Coronary artery (tissue), 2 donors: ENCODE measurements at places on chromosomes 12 and 14.

DNA sequence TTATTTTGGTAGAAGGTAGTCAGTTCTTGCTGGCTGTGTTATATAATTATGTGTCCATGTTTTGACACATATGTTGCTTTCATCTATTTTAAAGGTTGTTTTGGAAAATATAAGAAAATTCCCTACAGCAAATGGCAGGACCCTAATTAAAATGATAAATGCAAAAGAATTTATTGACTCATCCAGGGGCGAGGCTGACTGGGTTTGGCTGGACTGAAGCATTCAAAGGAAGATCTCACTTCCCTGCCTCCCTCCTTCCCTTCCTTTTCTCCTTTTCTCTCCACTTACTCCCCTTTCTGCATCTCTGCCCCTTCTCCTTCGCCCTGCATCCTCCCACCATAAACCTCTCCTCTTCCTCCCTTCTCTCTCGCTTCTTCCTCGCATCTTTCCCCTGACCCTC lies 129.6 kb downstream of the SNAPC1 start:
- DNase-seq, result no peak

DNA sequence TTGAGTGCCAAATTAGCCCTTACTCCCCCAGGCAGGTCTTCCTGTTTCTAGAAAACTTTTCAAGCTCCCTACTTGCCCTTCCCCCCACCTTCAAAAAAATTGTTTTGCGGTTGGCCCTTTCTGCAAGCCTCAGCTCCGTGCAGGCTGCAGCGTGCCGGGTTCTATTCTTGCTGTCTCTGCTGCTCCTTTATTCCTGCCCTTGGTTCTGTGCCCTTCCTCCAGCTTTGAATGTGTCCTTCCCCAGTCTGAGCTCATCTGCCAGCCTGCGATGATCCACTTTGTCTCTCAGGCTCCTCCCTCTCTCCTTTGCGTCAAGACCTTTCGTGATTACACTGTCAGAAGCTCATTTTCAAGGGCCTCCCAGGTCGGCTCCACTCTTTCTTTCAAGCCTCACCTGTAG lies 98.6 kb downstream of the IRF2BPL start:
- DNase-seq, result no peak

- no peak for DNase-seq
Measured at GRCh38 chr14:73895939-73896338, 9.3 kb downstream of the ZNF410 start.

DNA sequence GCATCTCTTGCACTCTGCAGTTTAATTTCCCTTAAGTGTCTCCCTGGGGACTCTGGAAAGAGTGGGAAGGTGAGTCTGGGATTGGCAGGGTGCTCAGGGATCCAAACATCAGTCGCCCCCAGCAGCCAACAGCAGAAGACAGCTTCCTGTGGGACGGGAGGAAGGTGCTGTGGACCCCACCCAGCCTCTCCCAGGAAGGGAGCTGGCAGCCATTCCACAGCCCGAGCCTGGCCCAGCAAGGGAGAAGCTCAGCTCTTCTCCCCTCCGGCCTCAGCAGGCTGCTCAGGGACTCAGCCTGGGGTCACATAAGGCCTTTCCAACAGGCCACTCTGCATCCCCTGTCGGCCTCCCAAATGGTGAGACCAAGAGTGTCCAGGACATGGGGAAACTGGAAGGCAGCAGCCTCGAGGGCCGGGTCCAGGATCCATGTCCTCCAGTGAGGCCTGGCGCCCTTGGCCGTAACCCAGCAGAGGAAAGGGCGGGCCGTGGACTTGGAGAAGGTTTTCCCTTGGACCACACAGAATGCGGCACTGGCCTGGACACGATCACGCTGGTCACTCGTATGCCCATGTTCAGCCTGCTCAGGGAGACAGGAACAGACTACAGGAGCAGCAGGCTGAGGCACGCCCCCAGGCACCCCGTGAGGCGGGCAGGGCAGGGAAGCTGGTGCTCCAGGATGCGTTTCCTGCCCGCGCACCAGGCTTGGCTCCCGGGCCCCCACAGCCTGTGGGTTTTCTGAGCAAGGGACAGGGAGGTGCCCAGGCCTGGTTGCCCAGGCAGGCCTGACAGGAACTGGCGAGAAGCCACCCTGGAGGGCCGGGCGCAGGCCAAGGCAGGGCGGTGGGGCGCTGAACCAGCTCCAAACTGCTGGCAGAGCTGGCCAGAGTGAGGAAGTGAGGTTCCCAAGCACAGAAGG lies 3.5 kb downstream of the XRCC3 start:
- peak; percentile 86 for DNase-seq

DNA sequence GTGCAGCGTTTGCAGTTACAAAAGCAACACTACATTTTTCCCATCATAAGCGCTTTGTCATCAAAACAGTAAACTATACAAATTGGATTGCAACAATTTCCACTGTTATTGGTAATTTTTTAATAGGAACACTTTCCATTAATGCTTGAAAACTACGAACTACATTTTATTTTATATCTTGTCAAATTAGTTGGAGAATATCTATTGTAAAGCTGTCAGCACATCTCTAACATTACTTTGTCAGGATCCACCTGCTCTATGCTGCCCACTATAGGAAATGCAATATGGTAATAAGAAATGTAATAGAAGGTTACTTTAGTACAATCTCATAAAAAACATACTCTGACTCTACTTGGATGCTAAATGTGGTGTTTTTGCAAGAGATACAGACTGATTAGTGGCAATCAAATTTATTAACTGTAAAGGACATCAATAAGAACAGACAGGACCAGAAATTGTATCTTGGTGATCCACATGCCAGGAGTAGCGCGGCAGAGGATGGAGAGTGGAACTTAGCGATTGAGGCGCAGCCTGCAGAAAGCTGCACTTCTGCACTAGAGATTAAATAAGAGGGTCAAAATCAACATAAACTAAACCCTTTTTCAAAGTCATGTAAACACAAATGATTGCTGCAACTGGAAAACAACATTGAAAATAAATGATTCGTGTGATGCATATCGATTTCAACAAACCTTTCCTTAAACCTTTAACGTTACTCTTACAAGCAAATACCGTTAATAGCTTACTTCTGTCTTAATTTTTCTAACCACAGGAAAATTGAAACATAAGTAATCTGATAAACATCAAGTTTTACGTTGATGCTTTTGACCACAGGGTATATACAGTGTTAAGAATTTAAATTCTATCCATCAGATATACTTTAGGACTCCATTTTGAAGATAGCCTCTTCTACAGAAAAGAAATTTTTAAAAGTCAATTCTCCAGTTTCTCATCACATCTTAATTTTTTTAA lies 3.6 kb upstream of the ARID2 start:
- DNase-seq, result no peak

DNA sequence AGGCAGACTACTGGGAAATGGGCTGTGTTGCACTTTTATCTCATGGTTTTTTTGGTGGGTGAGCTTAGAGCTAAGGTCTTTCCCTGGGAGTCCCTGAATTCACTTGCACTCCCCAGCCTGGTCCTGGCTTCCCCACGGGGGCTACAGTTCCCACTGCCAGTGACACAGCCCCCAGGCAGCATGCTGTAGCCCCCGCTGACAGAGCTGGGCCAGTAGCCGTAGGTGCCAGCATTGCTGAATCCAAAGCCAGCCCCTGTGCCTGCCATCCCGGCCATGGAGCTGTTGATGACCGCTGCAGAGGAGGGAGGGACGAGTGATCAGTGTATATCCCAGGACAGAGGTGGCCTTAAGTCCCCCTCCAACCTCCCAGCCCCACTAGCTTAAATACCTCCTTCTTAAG lies 6.9 kb upstream of the KRT72 start:
- DNase-seq, result peak; percentile 66

DNA sequence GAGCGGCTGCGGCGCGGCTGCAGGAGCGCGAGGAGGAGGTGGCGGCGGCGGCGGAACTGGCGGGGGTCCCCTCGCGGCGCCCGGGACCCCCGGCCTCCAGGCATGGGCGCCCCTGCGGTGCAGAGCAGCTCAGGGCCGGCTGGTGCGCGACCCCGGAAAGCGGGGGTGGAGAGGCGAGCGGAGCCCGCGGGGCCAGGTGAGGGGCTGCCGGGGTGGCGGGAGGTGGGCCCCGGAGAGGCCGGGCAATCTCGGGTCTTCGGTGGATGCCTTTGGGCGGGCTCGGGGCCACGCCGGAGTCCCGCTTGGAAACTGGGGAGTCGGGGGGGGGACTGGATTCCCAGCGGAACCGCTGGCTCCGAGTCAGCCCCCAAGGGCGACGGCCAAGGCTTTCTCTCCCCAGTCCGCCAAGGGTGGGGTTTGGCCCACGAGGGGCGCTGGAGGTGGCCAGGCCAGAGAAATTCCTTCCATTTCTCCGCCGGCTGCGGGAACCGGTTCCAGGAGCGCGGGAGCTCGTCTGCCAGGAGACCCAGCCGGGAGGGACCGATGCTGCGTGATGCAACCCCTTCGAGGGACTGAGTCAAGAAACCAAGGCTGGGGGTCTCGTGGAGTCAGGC lies 13.9 kb upstream of the NR4A1 start:
- DNase-seq, result no peak

DNA sequence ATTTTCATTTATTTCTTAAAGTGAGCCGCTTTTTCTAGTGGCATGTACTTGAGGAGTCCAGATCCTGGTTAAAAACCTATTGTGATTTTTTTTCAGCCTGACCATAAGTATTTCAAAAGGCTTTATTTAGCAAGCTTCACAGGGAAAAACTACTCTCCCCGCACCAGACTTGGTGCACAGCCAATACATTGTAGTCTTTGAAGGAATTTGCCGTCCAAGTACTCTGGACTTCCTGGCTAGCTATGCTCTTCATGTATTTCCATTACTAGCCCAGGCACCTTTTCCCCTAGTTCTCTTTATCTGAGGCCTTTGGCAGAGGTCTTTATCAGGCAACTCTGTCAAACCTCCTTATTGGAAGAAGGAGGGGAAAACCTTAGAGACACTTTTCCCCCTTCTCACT lies 234.7 kb downstream of the CCDC91 start:
- DNase-seq, result no peak

- no peak for DNase-seq
Measured at GRCh38 chr14:49051328-49052060, 534.7 kb downstream of the RPS29 start.

DNA sequence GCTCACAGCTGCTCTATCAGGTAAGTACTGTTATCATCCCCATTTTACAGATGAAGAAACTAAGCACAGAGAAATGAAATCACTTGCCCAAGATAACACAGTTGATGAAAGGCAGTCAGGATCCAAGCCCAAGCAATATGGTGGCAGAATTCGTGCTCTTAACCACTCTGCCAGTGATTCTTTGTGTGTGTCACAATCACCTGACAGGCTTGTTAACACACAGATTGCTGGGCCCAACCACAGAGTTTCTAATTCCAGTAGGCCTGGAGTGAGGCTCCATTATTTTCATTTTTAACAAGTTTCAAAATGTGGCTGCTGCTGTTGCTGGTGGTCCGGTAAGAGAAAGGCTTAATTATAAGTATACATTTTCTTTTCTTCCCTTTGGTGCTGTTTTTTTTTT lies 134.2 kb downstream of the TGFB3 start:
- no peak for DNase-seq

GRCh38 chr12:132023658-132024057 lies 73.9 kb downstream of the EP400 start:
- no peak for DNase-seq

DNA sequence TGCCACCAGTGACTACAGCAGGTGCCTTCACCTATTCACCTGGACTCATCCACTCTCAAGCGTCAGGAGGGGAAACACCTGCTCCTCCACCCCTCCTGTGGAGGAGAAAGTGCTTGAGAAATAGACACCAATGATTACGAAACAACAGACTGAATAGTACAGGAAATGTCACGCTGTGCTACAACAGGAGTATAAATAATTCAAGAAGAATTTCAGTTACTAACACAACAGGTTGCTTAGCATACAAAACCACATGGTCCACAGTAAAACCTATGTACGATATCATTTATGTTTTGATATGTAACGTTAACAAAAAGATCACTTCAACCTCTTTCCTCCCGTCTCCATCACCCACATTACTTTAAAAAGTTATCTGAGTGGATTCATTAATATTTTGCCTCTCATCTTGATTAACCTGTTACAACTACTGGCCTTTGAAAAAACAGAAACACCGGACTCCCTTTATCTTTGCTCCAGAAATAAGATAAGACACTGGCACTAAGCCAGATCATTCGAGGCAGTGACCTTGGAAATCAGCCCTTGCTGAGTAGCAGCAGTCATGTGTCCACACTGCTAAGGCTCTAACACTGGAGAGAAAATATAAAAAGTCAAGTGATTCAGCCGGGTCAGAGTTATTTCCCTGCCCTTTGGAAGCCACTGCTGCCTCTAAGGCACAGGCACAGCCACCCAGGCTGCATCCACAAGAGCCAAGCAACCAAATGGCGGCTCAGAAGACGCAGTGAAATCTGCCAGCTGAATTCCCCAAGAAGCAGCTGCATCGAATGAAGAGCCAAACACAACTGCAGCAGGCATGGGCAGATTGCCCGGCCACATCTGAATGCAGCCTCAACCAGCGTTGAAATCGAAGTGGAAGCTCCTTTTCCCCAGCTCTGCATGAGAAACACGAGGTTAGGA lies 40.9 kb downstream of the NT5DC3 start:
- DNase-seq, result peak; percentile 81

DNA sequence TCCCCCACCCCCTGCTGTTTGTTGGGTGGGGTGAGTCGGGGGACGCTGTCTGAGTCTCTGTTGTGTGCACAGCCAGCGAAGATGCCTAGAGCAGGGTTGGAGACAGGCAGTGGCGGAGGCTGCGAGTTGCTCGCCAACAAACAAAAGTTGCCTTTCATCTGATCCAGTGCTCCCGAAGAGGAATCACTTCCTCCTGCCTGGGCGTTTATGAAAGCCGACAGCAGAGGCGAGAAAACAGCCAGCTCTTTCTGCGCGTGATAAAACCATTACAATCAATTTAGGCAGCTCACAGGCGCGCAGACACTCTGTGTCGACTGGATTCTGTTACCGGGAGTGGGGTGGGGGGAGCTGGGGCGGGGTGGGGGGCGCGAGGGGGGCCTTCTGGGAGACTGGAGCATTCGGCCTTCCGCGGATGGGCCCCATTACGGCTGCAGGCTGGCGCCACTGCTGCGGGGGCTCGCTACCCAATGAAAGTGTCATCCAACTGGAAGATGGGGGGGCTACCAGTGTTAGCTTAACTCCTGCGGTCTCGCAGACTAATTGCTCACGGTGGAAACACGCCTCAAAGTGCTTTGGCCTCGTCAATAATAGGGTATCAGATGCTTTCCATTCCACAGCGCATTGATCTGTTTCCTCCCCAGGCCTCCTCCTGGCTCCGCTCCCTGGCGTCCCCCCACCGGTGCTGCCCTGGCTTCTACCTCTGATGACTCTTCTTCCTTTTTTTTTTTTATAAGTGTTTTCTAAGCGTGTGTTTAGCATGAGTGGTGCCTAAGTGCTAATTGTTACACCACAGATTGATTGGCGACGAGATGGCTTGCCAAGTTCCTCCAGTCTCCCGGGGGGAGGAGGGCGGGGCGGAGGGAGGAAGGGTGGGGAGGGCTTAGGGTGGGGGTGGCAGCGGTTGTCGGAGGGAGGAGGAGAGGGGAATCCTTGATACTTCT lies 678.4 kb downstream of the MED13L start:
- no peak for DNase-seq

- DNase-seq, result no peak
Measured at GRCh38 chr14:93549595-93549994, 118.9 kb downstream of the UNC79 start.
